ENCODE measurements at places on chromosomes 2 and 18.

DNA sequence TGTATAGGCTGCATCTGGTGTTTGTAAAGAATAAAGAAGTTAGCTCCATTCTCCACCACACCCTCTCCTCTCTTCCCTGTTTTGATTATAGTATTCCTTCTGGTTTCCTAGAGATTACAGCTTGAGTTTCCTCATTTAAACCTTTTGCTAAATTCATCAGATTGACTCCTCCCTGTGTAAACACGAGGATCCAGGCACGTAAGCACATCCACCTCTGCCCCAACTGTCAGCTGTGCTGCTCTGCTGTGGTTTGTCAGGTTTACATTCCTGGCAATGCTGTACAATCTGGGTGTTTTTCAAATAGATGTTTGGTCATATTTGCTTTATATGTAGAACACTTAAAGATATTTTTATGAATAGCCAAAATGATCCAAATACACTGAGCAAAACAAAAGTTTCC lies 302.8 kb downstream of the PTGR3 start:
- DNase-seq: no peak

GRCh38 chr2:26555246-26556133 lies 77.6 kb upstream of the OTOF start:
- DNase-seq: peak; percentile 18

- DNase-seq: no peak
Observed at GRCh38 chr18:43588838-43589237, 311.5 kb upstream of the SYT4 start.

GRCh38 chr2:144382849-144383248 lies 137.1 kb downstream of the ZEB2 start:
- no peak for DNase-seq

DNA sequence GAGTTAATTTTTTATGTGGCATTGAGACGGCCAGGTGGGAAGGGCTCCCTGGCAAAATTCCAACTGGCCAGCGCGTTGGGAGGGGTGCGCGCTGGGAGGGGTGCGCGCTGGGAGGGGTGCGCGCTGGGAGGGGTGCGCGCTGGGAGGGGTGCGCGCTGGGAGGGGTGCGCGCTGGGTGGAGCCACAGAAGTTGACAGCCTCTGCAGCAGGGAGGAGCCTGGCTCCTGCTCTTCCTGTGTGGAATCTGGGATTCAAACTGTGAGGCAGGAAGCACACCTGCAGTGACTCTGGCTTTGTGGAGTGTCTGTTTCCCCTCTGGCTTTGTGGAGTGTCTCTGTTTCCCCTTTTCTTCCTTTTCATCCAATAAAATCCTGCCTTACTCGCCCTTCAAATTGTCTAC lies 147.9 kb upstream of the CBLN2 start:
- DNase-seq: no peak

- DNase-seq: no peak
Observed at GRCh38 chr2:176129813-176130146, 275 bp downstream of the HOXD8 start.

- DNase-seq: peak; percentile 41
Observed at GRCh38 chr2:27807476-27807875, 36.0 kb downstream of the MRPL33 start.

DNA sequence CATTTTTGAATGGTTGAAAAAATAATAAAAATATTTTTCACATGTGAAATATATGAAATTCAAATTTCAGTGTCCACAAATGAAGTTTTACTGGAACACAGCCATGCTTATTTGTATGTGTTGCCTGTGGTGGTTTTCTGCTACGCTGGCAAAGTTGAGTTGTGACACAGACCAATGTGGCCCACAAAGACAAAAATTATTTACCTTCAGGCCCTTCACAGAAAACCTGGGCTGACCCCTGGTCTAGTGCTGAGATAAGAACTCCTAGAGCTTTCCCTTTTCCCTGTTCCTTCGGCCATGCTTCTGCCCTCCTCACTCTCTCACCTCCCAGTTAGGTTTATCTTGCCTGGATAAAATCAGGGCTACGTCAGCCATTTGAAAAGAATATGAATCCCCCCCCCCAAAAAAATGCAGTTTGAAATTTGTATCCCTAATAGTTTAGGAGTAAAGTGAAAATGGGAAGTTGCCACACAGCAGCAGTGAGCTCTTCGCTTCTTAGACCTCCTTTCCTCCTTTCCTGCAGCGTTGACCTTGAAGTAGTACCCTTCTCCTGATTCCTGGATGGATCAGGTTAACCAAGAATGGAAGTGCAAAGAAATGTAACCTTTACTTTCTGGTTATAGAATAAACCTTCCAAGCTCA lies 91.0 kb downstream of the LIMS1 start:
- DNase-seq: no peak

DNA sequence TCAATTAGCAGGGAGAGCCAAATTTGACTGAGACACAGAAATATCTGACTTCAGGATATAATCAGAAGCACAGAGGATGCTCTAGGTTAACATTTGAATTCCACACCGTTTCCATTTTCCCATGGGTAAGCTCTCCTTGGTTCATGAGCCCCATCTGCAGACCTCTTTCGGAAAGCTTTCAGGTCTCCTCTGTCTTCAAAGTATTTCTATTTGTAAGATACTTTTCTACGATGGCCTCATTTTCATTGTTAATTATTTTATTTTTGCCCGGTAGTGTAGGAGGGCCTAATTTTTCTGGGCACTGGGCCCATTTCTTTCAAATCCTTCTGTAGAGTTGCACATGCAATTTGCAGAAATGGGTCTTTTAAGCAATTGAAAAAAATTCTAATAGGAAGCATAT lies 53.8 kb downstream of the LRPPRC start:
- no peak for DNase-seq

DNA sequence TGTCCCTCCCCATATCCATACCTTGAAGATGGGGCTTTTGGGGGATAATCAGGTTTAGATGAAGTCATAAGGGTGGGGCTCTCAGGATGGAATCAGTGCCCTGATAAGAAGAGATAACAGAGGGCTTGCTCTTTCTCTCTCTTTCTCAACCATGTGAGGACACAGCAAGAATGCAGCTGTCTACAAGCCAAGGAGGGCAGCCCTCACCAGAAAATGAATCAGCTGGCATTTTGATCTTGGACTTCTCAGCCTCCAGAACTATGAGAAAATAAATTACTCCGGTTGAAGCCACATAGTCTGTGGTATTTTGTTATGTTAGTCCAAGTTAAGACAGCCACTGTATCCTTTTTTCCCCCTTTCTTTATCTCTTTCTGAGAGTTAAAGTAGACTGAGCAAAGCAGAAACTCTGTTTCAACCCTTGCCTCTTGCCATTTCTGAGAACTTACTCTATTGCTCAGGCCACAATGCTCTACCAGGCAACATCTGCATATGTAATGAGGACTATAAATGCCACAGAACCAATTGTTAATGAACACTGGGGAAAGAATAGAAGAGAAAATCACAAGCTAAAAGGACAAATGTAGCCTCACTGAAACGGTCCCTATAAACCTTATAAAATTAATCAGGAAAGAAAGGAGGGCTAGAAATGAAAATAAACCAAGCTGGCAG lies 56.9 kb downstream of the SRBD1 start:
- DNase-seq: no peak

GRCh38 chr2:25453199-25453905 lies 111.6 kb upstream of the DNMT3A start:
- DNase-seq: no peak

DNA sequence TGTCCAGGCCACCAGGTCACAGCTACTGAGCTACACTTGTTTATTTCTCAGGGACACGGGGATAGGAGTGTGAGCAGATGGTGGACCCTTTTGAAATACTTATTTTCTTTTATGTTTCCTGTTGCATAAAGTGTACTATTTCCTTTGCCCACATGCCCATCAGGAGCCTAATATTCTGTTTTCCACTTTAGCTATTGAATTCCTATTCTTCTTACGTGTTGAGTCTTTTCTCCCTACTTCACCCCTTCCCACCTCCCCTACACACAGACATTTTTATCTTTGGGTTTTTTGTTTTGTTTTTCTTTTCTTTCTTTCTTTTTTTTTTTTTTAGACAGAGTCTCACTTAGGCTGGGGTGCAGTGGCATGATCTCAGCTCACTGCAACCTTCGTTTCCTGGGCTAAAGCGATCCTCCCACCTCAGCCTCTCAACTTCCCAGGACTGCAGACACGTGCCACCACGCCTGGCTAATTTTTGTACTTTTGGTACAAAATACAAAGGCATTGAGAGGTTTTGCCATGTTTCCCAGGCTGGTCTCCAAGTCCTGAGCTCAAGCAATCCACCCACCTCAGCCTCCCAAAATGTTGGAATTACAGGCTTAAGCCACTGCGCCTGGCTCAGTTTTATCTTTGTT lies 5.2 kb upstream of the GPR55 start:
- DNase-seq: no peak

- DNase-seq: peak; percentile 14
Observed at GRCh38 chr2:128306081-128306930, 12.4 kb downstream of the HS6ST1 start.

DNA sequence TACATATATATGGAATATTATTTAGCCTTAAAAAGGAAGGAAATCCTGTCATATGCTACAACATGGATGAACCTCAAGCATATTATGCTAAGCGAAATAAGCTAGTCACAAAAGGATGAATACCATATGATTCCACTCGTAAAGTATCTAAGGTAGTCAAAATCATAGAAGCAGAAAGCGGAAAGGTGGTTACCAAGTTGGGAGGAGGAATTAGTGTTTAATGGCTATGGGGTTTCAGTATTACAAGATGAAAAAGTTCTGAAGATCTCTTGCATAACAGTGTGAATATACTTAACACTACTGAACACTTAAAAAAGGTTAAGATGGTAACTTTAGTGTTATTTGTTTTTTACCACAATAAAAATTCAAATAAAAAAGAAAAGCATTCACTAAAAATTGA lies 99.0 kb downstream of the MGAT5 start:
- DNase-seq: no peak

- DNase-seq: no peak
Observed at GRCh38 chr18:79203017-79203605, 133.9 kb downstream of the ATP9B start.

DNA sequence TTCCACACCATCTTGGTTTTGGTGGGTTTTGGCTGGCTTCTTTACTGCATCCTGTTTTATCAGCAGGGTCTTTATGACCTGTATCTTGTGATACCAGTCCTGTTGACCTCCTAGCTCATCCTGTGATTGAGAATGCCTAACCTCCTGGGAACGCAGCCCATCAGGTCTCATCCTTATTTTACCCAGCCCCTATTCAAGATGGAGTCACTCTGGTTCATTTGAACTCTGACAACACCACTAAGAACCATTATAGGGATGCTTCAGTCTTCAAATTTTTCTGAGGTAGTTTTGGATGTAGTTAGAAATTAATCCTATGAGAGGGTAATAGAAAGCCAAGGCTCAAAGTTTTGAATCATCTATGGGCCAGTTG lies 287.8 kb upstream of the SLC39A10 start:
- DNase-seq: no peak

GRCh38 chr2:177604271-177605065 lies 211.9 kb downstream of the AGPS start:
- DNase-seq: peak; percentile 58

DNA sequence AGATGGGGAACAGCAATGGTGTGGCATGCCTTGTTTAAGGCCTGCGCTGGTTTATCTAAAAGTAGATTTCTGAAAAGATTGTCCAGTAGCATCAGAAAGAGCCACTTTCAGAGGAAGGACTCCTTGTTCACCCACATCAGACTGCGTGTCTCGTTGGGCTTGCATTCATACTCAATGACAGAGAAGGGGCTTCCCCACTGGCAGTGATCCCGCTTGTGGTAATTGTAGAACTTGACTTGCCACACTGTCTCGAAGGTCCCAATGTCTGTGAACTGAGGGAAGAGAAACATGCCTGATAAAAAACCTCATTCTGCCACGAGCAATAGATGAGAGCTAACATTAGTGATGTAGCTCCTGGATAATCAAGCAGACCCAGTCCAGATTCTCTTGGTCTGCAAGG lies 26.0 kb downstream of the CNRIP1 start:
- no peak for DNase-seq

GRCh38 chr18:57806978-57807285 lies 3.8 kb upstream of the ATP8B1 start:
- DNase-seq: no peak

GRCh38 chr18:36296650-36297416 lies 680 bp upstream of the FHOD3 start:
- peak; percentile 85 for DNase-seq

GRCh38 chr2:39469807-39470206 lies 32.7 kb upstream of the MAP4K3 start:
- DNase-seq: no peak

DNA sequence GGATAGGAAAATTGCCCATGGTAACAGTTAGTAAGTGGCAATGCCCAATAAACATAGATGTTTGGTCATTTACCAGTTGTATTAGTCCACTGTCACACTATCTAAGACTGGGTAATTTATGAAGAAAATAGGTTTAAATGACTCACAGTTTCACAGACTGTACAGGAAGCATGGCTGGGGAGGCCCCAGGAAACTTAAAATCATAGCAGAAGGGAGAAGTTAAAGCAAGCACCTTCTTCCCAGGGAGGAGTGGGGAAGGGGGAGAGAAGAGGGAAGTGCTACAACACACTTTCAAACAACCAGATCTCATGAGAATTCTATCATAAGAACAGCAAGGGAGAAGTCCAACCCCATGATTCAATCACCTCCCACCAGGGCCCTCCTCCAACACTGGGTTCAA lies 23.4 kb downstream of the NR4A2 start:
- DNase-seq: no peak

DNA sequence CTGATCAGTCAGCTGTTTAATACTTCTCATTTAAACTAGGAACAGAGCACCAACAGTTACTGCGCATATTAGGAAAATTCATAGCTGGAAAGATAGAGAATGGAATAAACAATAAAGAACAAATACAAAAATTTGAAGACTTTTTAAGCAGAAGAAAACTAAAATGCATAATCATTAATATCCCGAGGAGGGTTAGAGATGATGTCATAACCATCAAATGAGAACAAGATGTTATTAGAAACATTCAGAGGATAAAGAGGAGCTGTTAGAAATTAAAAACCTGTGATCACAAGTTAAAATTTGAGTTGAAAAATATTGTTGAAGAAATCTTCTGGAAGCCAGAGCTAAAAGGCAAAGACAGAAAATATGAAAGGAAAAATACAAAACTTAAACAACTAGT lies 54.0 kb upstream of the ALKAL2 start:
- DNase-seq: no peak

- no peak for DNase-seq
Observed at GRCh38 chr2:120715941-120716340, 19.7 kb upstream of the GLI2 start.

GRCh38 chr2:74576863-74577229 lies 22.3 kb downstream of the DOK1 start:
- DNase-seq: peak; percentile 60

- no peak for DNase-seq
Observed at GRCh38 chr2:113679457-113679856, 52.4 kb downstream of the RABL2A start.

DNA sequence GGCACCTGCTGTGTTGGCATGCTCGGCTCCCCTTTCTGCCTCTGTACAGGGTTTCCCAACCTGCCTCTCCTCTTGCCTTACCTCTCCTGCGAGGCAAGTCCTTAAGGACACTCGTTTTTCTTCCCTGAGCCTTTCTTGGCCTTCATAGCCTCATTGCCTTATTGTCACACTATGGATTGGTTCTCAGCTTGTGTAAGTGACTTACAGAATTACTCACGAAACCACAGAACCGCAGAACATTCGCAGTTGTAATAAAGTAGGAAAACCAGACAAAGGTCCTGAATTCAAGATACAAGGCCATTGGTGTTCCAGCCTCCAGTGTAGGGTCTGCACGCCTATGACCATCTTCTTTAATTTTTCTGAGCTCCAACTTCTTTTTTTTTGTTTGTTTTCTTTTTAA lies 317.6 kb upstream of the SMIM21 start:
- no peak for DNase-seq

All from NCI-H524 (cell line).